ENCODE measurements at places on chromosomes 5 and 9.

- DNase-seq: no peak
Observed at GRCh38 chr5:150521522-150521817, 13.5 kb downstream of the NDST1 start.

DNA sequence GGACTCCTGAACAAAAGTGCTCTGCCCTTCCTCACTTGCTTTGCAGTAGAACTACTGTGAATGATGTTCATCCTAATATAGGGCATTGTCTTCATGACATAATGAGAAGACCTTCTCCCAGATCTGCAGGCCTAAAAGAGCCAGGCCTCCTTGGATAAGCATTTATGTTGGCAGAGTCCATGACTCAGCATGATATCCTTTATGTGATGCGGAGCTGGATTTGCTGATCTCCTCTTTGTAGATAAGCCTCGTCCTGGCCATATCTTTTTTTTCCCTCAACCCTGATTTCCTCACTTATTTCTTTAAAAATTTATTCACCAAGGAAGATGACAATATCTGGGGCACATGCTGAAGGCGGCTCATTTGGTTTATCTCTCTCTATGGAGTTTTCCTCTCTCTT is 62.4 kb upstream of the TAS2R1 start:
- DNase-seq: no peak

DNA sequence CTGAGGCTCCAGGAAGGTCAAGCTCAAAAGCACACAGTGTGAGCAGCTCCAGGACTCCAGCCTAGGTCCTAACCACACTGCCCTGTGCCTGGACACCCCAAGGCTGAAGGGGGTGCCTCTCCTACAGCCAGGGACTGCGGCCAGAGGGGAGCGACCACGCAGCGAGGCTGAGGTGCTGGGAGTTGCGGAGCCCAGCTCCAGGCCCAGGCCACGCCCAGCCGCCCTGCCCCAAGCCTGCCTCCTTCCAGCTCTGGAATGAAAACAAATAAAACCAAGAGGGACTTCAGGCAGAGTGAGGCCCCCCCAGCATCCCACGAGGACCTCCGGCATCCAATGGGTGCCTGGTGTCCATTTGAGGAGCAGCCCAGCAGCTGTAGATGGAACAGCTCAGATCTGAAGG is 15.2 kb downstream of the VAV2 start:
- no peak for DNase-seq

- DNase-seq: peak; percentile 100
Observed at GRCh38 chr5:142644640-142645361, 41.1 kb downstream of the FGF1 start.

- no peak for DNase-seq
Observed at GRCh38 chr9:18748251-18748701, 274.3 kb downstream of the ADAMTSL1 start.

- DNase-seq: peak; percentile 74
Observed at GRCh38 chr9:8857926-8858595, 1058.5 kb upstream of the DMAC1 start.

DNA sequence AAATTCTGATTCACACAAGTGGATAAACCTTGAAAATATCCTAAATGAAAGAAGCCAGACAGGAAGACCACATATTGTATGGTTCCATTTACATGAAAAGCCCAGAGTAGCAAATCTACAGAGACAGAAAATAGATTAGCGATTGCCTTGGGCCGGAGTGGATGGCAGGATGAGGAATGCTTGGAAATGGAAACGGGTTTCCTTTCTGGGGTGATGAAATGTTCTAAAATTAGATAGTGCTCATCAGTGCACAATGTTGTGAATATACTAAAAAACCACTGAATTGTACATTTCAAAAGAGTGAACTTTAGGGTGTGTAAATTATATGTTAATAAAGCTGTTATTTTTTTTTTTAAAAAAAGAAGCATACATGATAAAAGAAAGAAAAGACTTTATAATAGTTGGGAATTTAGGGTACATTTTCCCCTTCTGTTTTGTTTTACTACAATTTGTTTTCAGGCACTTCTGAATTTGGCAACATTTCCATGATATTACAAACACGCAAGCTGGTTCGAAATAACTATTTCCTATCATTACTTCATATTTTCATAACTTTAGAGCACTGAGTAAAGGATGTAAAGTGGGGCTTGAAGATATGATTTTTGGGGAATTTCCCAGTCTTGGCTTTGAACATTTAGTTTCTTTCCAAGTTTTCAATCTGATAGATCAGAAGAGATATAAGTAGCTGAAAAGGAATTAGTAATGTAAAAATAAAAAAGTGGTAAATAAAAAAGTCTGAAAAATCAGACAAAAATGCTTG is 23.9 kb downstream of the SLC35A4 start:
- no peak for DNase-seq

DNA sequence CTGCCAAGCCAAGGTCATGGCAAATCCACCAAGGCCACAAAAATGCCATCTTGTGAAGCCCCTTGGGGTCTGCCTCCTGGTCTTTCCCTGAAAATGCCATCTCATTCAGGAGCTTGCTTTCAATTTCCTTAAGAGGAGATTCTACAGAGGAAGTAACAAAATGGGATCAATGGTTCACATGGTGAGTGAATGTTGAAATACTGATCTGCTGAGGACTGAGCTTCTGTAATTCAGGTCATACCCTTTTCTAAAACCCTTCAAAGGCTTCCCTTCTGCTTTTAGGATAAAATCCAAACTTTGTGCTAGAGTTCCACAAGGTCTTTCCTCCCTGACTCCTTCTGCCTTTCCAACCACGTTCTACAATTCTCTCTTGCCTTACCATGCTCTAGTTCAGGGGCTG is 24.7 kb upstream of the NR3C1 start:
- no peak for DNase-seq

- DNase-seq: peak; percentile 3
Observed at GRCh38 chr5:131854134-131854533, 57.3 kb upstream of the FNIP1 start.

GRCh38 chr5:93845376-93845775 is 104.0 kb upstream of the POU5F2 start:
- no peak for DNase-seq

DNA sequence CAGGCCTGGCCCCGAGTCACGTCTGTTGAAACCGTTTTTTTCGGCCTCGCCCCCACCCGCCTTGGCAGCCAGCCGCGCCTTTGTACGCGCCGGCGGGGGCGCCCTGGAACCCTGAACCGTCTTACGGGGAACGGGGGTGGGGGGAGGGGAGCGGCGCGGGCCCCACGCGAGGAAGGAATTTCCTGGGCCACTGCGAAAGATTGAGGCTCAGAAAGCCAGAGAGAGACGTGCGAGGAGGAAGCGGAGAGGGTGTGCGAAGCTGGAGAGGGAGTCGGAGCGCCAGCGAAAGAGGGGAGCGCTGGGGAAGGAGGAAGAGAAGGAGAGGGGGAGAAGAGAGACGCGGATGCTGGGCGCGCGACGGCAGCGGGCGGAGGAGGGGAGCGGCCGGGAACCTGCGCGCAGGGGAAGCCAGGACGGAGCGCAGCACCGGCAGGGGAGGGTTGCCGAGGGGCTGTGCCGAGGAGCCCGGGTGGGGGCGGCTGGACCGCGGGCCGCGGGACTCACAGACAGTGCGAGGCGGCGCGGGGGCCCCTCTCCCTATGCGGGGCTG is 4.6 kb upstream of the PRDM12 start:
- no peak for DNase-seq

- no peak for DNase-seq
Observed at GRCh38 chr5:35903631-35904203, 34.7 kb downstream of the CAPSL start.

GRCh38 chr9:96566498-96567202 is 53.0 kb downstream of the CDC14B start:
- peak; percentile 49 for DNase-seq

- no peak for DNase-seq
Observed at GRCh38 chr5:81482595-81482994, 88.7 kb upstream of the ACOT12 start.

GRCh38 chr9:100690438-100690837 is 112.6 kb downstream of the CAVIN4 start:
- no peak for DNase-seq

GRCh38 chr5:114367029-114367428 is 5.2 kb downstream of the KCNN2 start:
- no peak for DNase-seq

DNA sequence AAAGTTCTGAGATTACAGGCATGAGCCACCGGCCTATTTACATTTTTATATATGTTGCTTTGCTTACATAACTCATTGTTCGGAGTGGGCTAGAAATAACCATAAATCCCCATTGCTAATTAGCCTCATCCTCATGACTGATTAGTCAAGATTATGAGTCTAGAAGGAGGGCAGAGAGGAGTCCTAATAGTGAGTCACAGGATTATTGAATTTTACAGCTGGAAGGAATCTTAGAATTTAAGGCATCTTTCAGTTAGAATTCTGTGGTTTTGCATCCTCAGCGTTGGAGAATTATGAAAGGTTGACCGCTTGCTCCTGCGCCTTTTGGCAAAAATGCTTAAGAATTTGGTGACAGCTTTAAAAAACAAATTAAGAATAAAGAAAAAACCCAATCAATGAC is 2.6 kb upstream of the PBX3 start:
- DNase-seq: peak; percentile 93

DNA sequence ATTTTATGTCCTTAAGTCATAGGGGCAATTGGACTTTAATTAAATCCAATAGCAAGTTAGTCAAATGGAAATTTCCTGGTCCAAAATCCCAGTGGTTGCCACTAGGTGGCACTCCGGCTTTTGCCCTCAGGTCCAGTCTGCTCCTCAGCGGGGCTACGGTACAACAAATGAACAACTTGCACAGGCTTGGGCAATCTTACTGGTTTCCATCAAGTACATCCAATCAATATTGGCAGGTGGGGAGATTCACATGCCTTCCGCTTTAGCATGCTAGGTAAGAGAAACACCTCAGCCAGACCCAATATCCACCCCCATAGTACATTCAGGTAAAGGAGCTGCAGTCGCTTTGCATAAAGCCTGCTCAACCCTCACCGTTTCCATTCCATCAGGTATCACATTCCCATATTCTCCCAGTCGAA is 6.3 kb upstream of the MXD3 start:
- peak; percentile 68 for DNase-seq

DNA sequence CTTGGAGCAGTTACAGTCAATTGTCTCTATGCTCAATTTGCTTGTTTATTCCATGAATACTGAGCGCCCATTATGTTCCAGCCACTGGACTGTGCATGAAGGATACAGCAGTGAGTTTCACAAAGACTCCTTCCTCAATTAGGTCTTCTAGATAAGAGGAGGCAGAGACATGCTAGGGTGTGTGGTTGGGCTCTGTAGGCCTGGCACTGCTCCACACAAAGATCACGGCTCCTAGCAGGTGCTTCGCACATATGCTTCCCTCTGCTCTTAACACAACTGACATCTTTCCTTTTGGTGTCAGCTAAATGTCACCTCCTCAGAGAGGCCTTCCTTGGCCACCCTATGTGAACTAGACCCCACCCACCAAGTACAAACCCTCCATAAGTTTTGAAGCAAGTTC is 10.9 kb downstream of the IL12B start:
- no peak for DNase-seq

DNA sequence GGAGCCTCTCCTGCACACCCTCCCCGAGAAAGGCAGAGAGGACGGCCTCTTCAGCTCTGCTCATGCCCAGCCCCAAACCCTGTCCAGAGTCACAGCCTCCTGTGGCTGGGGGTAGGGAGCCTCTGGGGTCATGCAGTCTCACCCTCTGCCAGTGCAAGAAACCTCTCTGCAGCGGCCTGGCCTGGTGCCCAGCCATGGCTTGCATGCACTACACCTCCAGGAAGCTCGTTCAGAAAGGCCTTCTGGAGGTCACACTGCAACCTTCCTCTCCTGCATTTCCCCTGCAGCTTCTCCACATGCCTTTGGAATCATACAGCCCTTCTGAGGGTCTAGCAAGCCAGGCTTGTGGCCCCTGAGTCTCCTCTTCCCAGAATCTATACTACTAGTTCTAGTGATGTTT is 17.9 kb downstream of the CSF1R start:
- DNase-seq: no peak

GRCh38 chr9:86892576-86892975 is 54.7 kb downstream of the GAS1 start:
- DNase-seq: peak; percentile 46

GRCh38 chr5:92562065-92562464 is 1019.0 kb downstream of the NR2F1-AS1 start:
- no peak for DNase-seq

DNA sequence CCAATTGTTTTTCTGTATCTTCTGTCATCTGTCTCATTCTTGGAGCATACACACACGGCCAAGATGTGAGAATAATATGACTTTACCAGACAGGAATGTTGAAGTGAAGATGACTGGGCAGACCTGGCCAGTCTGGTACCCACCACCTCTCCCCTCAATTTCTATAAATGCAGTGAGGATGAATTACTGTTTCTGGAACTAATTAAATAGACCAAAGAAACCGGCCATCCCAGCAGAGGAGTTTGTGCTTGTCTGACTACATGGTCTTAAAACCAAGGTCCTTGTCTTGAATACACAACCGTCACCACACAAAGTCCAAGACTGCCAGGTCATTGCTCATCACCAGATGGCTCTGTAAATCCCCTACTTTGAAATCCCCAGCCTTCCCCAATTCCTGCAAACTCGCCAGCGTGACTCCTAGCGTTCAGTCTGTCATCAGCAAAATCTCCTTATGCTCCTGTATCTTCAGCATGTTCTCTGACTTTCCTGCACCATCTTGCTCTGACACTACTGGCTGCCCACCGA is 147.2 kb downstream of the PDE4D start:
- peak; percentile 82 for DNase-seq

GRCh38 chr5:82351754-82352145 is 73.6 kb upstream of the RPS23 start:
- DNase-seq: peak; percentile 81

DNA sequence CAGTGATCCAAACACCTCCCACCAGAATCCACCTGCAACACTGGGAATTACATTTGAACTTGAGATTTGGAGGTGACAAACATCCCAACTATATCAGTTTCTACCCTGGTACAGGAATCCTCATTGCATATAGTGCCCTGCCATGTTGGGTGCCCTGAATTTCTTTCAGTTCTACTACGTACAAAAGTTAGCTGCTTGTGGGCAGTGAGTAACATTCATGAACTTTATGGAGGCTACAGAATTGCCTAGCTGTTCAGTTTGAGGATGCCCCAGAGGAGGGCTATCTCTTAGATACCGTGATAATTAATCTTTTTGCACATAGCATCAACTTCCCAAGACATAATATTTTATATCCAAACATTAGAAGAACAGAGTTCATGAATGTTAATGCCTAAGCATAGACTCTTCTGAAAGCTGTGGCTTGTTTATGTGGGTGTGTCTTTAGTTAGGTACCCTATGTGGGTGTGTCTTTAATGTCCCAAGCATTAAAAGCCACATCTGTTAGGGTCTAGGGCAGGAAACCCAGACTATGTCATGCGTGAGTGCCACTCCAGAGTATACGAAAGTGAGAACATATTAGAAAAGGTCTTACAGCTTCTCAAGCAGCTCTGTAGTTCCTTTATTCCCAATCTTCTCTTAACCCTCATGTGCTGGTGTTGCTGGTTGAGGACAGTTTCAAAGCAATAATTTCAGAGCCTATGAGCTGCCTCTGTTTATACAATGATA is 47.0 kb upstream of the CHD1 start:
- DNase-seq: no peak

GRCh38 chr9:22052376-22052945 is 43.4 kb upstream of the CDKN2B start:
- peak; percentile 98 for DNase-seq
